ENCODE measurements at places on chromosomes 11 and 22. TPM values are rescaled to one million over a fixed set of nuclear protein-coding genes. Genes with fewer than 3 reads are reported as not detected.

The DBX1 gene
- not detected for total RNA-seq

The ANKK1 gene
- total RNA-seq = not detected

The MMP11 gene
- 16.0 TPM for total RNA-seq

The KIAA1671 gene
- total RNA-seq = 3.5 TPM

The RANGAP1 gene
- 95.9 TPM for total RNA-seq

The PATE4 gene
- total RNA-seq = not detected

The KLHL22 gene
- 29.3 TPM for total RNA-seq

The DEUP1 gene
- total RNA-seq = not detected

DNA sequence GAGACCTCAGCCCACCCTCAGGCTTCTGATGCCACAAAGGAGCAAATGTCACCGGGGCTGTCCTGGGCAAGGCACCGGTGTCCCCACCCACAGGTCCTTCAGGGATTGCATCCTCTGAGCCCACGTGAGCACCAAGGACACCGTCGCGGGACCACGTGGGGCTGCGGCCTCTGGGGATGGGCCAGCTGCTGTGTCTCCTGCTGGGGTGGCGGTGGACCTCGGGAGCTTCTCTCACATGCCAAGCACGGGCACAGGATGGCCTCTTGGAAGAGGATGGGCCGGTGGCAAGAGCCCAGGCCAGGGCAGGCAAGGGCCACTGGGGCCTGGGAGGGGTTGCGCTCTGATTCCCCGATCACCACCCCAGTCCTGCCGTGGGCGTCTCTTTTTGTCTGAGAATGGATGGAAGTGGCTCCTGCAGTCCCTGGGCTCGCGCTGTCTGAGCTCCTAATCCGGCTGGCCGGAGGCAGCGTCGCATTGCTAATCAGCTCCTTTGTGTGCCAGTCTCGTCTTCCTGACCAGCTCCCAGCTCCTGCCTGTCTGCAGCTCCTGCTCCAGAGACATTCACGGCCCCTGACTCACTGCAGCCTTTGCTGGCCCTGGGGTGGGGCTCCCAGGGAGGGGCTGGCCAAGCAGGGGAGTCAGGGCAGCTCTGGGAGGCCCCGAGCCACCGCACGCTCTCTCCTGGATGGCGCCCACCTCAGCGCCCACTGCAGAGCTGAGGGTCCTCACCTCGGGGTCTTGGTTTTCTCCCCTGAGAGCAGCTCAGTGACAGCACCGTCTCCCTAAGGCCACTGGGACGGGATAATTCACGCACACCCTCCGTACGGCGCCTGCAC lies 146.7 kb downstream of the CTTN start:
- no peak for DNase-seq

DNA sequence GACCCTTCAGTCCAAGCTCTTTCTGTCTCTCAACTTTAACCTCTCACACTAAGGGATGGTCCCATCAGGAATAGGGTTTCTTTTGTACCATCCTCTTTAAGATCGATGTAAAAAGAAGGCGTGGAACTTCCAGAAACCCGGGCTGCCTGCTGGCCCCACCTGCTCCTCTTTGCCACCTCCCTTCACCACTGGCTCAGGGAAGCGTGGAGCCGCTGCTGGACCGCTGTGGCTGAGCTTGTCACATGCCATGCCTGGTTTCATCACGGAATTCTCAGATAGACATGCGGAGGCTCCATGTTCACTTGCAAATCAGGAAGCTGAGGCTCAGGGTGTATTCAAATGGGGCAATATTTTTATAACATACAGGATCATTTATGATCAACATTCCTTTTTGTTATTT lies 399.7 kb downstream of the BRD1 start:
- no peak for DNase-seq

GRCh38 chr11:19345848-19346681 lies 105.3 kb upstream of the E2F8 start:
- DNase-seq = peak; percentile 22

DNA sequence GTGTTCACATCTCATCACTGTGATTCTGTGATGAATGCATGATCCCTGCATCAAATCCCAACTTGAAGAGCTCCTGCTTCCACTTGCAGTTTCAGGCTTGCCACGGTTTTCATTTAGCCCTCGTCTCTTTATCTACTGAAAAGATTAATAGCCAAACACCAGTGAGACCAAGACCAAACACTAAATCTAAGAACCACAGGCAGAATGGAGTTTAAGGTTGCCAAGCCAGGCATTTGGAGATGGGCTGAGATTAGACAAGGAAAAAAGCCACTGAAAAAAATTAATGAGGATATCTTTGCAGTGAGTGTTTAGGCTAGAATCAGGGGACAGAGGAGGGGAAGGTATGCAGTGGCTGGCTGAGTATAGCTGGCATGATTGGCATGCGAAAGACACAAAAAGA lies 227.2 kb upstream of the BLID start:
- peak; percentile 65 for DNase-seq

DNA sequence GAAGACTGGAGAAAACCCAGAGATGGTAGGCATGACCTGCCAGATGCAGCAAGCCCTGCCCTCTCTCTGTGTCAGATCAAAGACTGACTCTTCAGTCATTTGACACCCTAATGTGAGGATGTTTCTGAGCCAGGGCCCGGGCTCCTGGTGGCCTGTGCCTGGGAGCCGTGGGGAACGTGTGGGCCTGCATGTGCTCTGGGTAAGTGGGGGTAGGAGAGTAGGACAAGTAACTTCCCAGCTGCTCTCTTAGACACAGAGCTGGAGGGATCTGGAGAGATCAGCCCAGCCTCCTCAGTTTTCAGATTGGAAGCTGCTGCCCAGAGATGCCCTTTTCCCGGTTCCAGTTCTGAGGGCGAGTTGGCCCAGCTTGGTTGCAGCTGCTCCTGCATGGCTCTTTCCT lies 110.8 kb downstream of the TEAD1 start:
- DNase-seq = no peak

- no peak for DNase-seq
Measured at GRCh38 chr22:47558828-47559700, 796.6 kb downstream of the TBC1D22A start.

GRCh38 chr11:18313965-18314763 lies 7.8 kb downstream of the HPS5 start:
- peak; percentile 28 for DNase-seq

DNA sequence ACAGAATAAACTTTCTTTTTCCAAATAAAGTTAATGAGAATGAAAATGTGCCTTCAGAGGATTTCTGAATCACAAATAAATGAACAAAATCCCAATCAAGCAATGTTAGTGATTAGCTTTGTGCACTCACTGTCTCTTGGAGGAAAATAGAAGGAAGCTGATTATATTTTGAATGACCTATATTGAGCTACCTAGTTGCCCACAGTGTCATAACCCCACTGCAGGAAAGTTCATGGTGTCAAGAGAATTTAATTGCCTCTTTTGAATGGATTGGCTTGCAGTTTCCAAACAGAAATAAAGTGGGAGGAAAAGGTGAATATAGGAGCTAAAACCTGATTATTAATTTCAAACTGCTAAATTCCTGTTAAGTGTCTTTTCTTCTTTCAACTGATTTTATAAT lies 515.9 kb downstream of the JRKL start:
- no peak for DNase-seq

GRCh38 chr11:17233101-17233500 lies 25.3 kb upstream of the PIK3C2A start:
- no peak for DNase-seq

DNA sequence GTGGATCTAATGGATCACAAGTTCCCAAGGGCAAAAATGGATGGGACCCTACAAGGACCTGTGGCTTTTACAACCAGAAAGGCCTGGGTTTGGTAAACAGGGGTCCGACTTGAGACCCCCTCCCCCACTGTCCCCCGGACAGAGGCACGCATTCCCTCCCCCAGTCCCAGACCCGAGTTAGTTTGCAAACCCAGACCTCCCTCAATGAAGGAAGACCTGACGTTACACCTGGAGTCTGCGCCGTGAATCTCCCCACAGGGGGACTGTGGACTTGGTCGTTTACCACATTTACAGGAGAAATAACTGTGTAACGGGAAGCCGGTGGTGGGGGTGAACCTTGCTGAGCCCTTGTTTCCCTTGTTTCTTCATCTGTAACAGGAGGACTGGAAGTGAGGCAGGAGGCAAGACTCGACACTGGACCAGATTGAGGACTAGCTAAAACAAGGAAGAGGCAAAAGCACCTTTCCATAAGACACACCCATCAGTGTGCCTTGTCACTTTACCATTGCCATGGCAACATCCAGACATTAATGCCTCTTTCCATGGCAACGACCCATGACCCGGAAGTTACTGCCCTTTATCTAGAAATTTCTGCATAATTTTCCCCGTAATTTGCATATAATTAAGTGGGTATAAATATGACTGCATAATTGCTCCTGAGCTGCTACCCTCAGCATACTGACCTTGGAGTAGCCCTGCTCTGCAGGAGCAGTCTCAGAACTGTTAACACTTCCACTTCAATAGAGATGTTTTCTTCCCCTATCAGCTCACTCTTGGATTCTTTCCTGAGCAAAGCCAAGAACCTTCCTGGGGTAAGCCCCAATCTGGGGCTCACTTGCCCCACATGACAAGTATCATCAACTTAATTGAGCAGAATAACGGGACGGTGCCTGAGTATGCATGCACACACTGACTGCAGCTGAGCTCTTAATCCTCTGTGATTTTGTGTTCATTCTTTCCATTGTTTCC lies 25.4 kb downstream of the PDGFB start:
- no peak for DNase-seq

- no peak for DNase-seq
Measured at GRCh38 chr11:130212431-130212961, 52.9 kb downstream of the ST14 start.

DNA sequence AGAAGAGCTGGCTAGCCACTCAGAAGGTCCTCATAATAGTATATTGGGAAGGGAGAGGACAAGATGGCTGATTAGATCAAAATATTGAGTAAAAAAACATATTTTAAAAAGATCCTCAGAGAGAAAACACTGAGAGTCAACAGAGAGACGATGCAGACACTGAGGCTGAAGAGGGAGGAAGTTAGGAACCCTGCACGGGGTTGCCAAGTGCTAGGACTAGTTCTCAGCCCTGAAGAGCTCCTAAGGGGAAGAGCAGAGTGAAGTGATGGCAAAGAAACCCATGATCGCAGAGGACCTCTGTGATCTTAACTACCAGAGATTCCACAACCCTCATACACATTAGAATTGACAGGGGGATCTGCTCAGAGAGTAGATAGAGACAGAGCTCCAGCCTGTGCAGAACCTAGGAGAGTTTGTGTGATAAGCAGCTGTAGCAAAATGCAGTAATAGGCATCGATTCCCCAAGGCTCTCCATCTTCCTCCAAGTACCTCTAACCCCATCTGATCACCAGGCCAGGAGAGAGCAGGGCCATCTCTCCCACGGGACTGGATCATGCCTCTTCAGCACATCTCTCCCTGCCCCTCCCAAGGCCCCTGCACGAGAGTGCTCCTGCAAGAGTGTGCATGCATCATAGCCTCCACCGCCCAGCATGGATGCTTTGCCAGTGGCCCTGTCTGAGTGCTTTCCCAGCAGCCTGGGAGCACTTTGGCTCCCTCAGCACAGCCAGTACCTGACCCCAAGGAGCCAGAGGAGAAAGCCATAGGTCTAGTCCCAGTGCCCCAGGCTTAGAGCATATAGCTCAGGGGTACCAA lies 41.2 kb upstream of the ARL14EP start:
- no peak for DNase-seq

- no peak for DNase-seq
Measured at GRCh38 chr22:27673839-27674238, 127.7 kb downstream of the MN1 start.

- no peak for DNase-seq
Measured at GRCh38 chr11:68259122-68259959, 12.4 kb downstream of the C11orf24 start.

- peak; percentile 69 for DNase-seq
Measured at GRCh38 chr22:36323182-36323854, 64.4 kb downstream of the MYH9 start.

GRCh38 chr11:67648140-67648795 lies 2.3 kb downstream of the ACY3 start:
- DNase-seq = no peak

DNA sequence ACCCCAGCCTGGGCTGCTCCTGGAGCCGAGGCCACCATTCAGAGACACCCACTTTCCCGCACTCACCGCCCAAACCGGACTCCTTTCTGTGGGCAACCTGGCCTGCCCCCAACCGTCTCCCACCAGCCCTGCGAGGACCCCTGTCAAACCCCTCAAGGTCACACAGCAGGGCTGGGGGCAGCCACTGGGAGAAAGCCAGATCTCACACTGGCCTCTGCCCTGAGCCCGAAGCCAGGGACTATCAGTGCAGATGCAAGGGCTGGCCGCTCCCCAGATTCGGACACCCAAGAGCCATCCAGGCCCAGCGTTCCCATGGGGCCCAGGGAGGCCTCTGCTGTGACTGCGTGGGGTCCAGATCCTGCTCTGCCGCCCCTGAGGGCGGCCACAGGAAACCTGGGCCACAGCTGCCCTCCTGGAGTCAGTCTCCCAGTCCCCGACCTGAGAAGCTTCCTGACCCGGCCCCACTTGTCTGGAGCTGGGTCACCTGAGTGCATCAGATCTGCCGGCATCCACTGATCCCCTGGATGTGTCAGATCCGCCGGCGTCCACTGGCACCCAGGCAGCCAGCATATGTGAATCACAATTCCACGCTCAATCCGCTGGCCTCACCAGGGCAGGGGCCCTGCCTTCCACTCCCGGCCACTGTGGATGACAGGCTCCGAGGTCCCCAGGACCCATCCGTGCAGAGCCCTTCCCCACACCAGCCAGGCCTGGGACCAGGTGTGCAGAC lies 139.7 kb downstream of the BRD1 start:
- DNase-seq = no peak

- DNase-seq = no peak
Measured at GRCh38 chr11:93494357-93494756, 48.8 kb downstream of the SMCO4 start.

GRCh38 chr11:100827934-100828661 lies 141.0 kb downstream of the ARHGAP42 start:
- peak; percentile 20 for DNase-seq

DNA sequence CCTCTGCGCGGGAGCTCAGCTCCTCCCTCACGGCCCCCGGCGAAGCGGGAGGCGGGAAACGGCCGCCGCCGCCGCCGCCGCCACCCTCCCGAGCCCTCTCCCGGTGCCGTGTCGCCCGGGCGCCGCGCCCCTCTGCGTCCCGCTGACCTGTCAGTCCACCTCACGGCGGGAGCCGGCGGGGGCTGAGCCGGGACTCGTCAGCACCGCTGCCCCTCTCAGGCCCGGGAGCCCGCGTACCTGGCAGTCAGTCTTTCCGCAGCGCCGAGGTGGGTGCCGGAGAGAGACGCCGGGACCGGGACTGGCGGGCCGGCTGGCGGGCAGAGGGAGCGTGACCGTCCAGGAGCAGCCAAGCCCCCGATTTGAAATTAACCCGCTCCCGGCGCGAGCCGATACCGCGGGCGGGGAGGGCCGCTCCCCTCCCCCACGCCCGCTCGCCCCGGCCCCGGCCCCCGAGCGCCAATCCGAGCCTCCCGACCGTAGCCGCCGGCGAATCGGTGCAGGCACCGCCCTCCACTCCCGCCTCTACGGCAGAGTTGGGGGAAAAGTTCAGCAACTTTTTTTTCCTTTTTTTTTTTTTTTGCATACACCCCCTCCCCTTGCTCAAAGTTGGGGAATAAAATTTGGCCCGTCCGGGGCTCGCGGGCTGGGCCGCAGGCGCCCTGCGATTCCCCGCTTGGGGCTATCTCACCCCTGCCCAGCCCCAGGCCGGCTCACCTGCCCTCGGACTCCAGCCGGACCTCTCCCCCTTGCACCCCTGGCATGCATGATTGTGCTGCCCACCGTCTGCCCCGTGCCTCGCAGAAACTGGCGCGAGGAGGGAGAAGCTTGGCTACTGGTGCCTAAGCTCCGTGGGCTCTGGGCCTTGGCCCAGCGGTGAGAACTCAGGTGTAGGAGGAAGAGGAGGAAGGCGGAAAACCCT lies 774 bp upstream of the E2F8 start:
- DNase-seq = no peak

Data from fibroblast of villous mesenchyme (primary cell).